A549 treated with Hydrocortisone at 1 μM for 4 hours (cell line): ENCODE measurements at places on chromosomes 1 and 21. TPM values are rescaled to one million over a fixed set of nuclear protein-coding genes. Genes with fewer than 3 reads are reported as not detected.

NBPF9 gene
- 13.5 to 16.1 TPM (median 14.2 TPM) in 5 replicates for total RNA-seq

SMIM12 gene
- total RNA-seq, result 52.5 to 58.6 TPM (median 58.0 TPM) in 5 replicates

DYRK3 gene
- 8.4 to 11.7 TPM (median 9.7 TPM) in 5 replicates for total RNA-seq

OLIG2 gene
- total RNA-seq, result not detected in 5 replicates

RIPPLY3 gene
- 0.38 to 0.59 TPM (median 0.59 TPM) in 5 replicates for total RNA-seq

LENEP gene
- not detected in 5 replicates for total RNA-seq

PKN2 gene
- 10.4 to 16.3 TPM (median 13.6 TPM) in 5 replicates for total RNA-seq

LY9 gene
- total RNA-seq, result 0.07 to 0.17 TPM (median 0.11 TPM) in 5 replicates

CRYZL1 gene
- total RNA-seq, result 12.2 to 16.9 TPM (median 13.4 TPM) in 5 replicates

B3GALT5 gene
- total RNA-seq, result 0.13 to 0.20 TPM (median 0.13 TPM) in 5 replicates

TEX38 gene
- 0.16 TPM in 1 of 5 replicates, not detected in the others for total RNA-seq

OPTC gene
- not detected in 5 replicates for total RNA-seq

SLC1A7 gene
- total RNA-seq, result 0.05 TPM in 2 of 5 replicates, not detected in the others

TSPEAR gene
- not detected in 5 replicates for total RNA-seq

DIO1 gene
- total RNA-seq, result not detected in 5 replicates

SPRR2B gene
- total RNA-seq, result not detected in 5 replicates

IL12RB2 gene
- 0.08 to 0.20 TPM (median 0.12 TPM) in 5 replicates for total RNA-seq

FAM131C gene
- 13.8 to 19.9 TPM (median 17.8 TPM) in 5 replicates for total RNA-seq

S100A8 gene
- not detected in 5 replicates for total RNA-seq

LCE3D gene
- total RNA-seq, result 2.6 to 3.6 TPM (median 3.1 TPM) in 5 replicates
